ENCODE measurements at places on chromosomes 1 and 21.
A peak's percentile ranks its signal among the peaks of the same experiment; 100 is the strongest.

GRCh38 chr1:31787786-31788137 is 23.6 kb upstream of the ADGRB2 start:
- DNase-seq = no peak

DNA sequence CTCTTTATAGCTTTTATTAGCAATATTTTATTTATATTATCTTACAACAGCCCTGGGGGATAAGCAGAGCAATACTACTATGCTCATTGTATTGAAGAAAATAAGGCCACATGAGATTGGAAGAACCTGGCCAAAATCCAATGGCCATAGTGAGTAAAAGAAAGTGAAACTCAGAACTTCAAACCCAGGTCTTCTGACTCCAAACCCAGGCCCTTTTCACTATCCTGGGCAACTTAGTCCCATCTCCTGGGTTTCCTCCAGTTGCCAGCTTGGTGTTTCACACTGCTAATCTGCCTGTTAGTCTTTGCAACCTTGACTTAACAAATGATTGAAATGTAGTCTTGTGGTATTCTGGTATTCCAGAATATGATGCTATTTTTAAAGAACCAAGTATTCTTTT is 22.4 kb upstream of the EXO1 start:
- no peak for DNase-seq

DNA sequence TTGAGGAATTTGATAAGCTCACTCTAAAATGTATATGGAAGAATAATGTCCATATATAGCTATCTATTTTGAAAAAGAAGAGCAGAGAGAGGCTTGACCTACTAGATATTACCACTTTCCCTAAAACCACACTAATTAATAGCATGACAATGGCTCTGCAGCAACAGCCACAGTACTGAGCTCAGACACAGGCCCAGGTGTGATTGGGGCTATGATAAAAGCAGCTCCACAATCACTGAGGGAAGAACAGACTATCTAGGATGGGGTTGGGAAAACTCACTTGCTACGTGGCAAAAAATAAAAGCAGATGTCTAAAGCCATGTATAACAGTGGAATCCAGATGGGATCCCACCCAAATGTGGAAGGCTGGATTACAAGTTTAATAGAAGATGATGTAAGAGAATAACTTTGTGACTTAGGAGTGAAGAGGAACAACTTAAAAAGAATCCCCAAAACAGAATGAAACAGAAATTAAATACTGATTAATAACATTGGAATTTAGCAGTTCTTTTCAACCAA is 80.8 kb upstream of the RAB4A start:
- no peak for DNase-seq

DNA sequence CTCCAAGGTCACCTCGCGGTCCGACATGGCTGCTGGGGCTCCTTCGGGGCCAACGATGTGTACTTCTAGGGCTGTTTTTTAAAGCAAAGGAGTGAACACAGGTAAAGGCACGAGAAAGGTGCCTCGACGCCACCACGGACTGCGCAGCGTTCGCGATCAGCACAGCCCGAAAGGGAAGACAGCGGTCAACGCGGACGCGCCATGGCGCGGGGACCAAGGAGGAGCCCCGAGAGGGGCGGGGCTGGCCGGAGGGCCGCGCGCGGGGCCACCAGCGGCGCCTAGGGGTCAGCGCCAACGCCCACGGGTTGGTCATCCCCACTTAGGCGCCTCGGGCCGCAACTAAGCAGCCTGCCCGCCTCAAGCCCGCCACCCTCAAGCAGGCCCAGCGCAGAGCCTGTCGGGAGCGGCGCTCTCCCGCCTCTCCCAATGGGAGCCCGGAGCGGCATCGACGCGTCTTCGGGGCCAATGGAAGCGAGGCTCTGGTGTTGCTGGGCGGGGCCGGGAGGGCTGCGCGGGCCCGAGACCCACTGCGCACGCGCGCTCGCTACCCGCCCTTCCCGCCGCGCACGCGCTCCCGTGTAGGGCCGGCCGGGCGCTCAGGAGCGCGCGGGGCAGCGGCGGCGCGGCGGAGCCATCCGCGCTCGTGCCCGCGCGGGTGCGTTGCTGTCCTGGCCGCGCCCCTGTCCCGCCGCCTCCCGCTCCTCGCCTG is at the start of gene DIP2A:
Gene DIP2A, plus strand, starts transcription at position 577 of the 709 bp plus-strand sequence. CDS start 241 bp downstream, outside the sequence.
- DNase-seq = peak; percentile 93

GRCh38 chr1:159828581-159829272 is 2.1 kb downstream of the SLAMF8 start:
- no peak for DNase-seq

DNA sequence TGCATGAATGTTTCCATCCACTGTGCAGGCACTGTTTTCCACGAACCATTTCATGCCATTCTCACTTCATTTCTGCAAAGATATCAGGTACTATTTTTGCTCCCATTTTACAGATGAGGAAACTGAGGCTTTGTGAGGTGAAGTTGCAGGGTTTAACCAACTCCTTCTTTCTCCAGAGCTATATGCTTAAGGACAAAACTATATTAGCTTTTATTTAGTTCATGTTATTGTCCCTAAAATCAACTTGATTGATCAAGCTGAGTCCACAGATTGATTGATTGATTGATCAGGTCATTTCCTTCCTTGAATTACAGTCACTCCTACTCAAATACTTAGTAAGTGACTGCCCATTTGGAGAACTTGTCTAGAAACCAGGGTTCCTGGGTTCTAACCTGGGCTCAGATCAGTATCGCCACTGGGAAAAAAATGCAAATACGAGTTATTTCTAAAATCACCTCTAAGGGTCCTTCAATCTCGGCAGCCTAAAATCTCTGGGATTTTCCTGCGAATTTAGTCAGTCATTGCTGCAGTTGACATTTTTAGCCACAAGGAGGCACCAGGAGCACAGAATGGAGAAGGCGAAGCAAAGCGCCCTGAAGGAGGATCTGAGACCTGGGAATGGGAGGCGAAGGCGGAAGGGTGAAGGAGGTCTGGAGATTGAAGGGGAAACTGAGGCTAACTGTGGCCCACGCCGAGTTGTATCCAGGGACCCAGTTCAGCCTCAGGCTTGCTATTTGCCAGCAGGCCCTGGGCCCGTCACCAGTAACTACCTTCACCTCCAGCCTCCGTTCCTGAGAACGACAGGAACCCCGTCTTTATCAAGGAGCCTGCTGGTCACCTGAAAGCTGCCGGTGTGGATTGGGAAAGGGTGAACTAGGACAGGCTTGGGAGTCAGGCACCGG is 14.3 kb upstream of the MUL1 start:
- DNase-seq = peak; percentile 28

GRCh38 chr1:171222936-171223335 is 25.4 kb upstream of the FMO1 start:
- no peak for DNase-seq

GRCh38 chr1:192265516-192266173 is 51.1 kb upstream of the RGS21 start:
- DNase-seq = no peak

DNA sequence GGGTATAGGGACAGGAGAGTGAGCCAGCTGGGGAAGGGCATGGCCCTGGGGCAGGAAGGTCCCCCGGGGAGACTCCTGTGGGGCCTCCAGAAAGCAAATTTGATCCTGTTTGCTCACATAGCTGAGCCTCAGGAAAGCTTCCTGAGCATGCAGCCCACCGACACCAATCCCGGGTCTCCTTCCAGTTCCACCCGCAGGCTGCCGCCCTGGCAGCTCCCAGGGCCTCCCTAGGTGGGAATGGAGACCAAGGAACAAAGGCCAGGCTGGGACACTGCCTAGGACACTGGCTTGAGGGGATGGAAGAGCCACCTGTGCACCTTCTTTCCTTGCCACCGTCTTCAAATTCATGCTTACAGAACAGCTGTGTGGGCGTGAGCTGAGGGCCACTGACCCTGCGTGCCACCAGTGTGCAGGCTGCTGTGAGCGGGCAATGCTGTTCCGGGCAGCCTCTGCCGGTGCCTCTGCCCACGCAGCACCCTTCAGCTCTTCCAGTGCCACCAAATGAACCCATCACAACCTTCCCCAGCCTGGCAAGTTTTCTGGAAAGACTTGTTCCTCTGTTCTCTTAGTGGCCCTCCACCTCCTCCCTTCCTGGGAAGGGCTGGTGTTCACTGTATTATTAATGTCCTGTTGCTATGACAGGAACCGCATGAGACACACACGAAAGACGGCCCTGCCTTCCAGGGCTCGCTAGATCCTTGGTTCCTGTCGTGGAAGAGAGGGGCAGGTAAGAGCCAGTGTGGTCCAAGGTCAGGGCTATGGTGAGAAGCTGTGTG is 53.6 kb downstream of the ACBD3 start:
- no peak for DNase-seq

DNA sequence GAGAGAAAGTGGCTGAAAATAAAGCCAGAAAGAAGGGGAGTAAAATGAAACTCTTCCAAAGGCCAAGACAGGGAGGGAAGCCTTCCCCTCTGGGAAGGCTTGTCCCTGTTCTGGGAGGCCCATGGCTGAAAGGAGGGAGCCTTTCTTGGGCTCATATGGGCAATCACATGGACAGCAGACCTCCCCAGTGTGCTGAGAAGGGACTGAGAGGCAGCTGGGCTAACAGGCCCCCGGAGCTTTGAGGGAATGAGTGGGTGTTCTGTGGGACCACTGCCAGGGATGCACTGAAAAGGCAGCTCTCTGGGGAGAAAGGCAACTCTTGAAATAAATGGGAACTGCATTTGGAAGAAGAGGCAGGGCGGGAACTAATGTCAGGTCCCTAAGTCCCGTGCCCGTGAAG is 39.1 kb downstream of the KANK4 start:
- no peak for DNase-seq

GRCh38 chr1:197778366-197778945 is 3.2 kb upstream of the DENND1B start:
- no peak for DNase-seq

- peak; percentile 13 for DNase-seq
Measured at GRCh38 chr1:7942214-7942921, 1.7 kb upstream of the TNFRSF9 start.

DNA sequence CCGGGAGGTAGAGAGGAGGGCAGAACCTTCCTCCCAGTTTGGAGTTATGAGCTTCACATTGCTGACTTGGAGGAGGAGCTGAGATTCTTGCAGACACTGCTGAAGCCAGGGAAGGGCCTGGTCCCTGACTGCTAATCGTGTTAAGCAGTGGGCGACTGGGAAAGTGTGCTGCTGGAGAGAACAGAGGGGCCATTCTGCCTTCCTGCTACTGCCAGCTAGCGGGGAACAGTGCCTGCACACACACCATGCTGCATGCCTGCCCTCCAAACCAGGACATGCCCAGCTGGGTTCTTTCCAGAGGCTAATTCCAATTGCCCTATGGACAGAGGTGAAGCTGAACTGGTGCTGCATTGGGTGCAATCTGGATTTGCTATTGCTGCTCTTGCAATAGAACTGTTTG is 281.4 kb downstream of the AJAP1 start:
- no peak for DNase-seq

DNA sequence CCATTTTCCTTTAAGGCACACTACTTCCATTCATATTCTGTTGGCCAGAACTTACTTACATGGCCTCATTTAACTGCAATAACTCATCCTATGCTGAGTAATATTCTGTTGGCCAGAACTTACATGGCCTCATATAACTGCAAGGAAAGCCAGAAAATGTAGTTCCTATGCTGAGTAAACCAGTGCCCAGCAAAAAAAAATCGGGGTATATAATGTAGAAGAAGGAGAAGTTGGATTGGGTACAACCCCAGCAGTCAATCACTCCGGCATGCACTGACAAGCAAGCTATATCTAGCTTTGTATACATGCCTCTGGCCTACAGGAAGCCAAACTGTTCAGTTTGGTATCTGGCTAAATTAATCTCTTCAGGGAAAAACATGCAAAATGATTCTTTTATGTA is 39.4 kb upstream of the PPIH start:
- no peak for DNase-seq

GRCh38 chr1:11845641-11846335 is 1.8 kb downstream of the NPPA start:
- DNase-seq = no peak

DNA sequence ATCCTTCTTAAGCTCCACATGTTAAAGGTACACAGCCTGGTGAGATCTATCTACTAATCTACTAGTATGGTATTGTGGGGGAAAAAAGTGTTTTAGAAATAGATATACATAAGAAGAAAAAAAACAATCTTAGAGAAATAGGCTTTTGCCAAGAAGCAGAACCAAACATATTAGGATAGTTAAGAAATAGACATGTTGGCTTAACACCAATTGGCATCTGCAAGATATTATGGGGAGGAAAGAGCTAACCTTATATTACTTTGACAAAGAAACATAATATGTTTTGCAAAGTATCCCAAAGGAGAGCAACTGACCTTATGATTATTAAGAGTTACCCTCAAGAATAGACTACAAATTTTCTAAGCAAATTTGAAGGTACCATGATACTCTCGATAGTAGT is 202.9 kb downstream of the BRINP3 start:
- DNase-seq = no peak

DNA sequence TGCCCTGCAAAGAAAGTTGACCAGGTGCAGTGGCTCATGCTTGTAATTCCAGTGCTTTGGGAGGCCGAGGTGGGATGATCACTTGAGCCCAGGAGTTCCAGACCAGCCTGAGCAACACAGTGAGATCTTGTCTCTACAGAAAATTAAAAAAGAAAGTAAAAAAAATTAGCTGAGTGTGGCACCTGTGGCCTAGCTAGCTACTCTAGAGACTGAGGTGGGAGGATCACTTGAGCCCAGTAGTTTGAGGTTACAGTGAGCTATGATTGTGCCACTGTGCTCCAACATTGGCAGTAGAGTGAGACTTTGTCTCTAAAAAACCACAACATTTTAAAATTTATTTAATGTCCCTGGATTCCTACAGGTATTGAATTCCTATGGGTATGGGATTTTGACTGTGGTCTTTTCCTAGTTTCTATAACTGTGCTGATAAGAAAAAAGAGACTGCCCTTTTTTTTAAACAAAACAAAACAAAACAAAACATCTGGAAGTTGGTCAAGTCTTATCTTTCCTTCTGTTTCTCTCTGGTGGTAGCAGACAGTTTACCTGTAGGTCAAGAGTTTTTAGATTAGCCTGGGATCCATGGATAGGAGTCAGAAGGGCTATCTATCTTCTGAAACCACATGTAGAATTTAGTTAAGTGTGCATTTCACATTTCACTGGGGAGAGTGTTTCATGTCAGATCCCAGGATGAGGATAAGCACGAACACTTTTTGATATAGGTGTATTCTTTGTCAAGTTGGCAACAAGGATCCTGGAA is 18.8 kb downstream of the UCK2 start:
- no peak for DNase-seq

DNA sequence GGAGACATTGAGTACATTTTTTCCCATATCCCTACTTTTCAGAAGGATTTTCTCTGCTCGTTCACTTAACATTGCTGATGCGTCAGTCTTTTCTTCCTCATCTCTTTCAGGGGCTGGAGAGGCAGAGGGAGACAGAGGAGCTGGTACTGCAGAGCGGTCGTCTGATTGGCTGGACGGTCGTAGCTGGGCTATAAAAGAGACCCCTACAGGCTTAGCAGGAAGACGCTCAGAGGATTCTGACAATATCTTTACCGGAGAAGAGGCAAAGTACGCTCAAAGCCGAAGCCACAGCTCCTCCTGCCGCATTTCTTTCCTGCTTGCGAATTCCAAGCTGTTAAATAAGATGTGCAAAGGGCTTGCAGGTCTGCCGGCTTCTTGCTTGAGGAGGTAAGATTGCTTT is at the start of gene RGS4:
Gene RGS4, plus strand, starts transcription at position 220 of the 400 bp plus-strand sequence. Its CDS starts 124 bp downstream, at position 344.
- no peak for DNase-seq

- peak; percentile 65 for DNase-seq
Measured at GRCh38 chr1:26744075-26744959, 43.4 kb upstream of the PIGV start.

Data from activated T-helper 1 cell treated with Interleukin-2 at 50 U/mL for 16 hours (primary cell).